ENCODE measurements at places on chromosomes 4 and X. TPM values are rescaled to one million over a fixed set of nuclear protein-coding genes. Genes with fewer than 3 reads are reported as not detected.

The AFF2 gene
- total RNA-seq: not detected

The GSX2 gene
- total RNA-seq: not detected

The TMEM31 gene
- total RNA-seq: not detected

The IL15 gene
- total RNA-seq: 11.2 TPM

The PNMA6A gene
- total RNA-seq: 4.5 TPM

The RAPGEF2 gene
- 8.3 TPM for total RNA-seq

The SATL1 gene
- 0.05 TPM for total RNA-seq

The PCDH19 gene
- total RNA-seq: 0.05 TPM

The EGF gene
- total RNA-seq: 0.13 TPM
